ENCODE measurements at places on chromosomes 2 and 18. TPM values are rescaled to one million over a fixed set of nuclear protein-coding genes. Genes with fewer than 3 reads are reported as not detected.
A peak's percentile ranks its signal among the peaks of the same experiment; 100 is the strongest.

DUSP2 gene
- total RNA-seq: 11.8 TPM

- H3K4me1 ChIP-seq: peaks cover 23% of the 10 kb centered on the region
- no peaks in the 10 kb centered on the region for H3K27me3 ChIP-seq
- peak overlapping the region; percentile 84 for H3K27ac ChIP-seq
- peaks cover under 1% of the 10 kb centered on the region for H3K36me3 ChIP-seq
These were observed 463 bp downstream of the HS1BP3 start for GRCh38 chr2:20650393-20650876.

- no peak overlapping the region for H3K4me3 ChIP-seq
- H3K27ac ChIP-seq: no peak overlapping the region
- H3K4me1 ChIP-seq: no peaks in the 10 kb centered on the region
- H3K27me3 ChIP-seq: no peaks in the 10 kb centered on the region
- no peaks in the 10 kb centered on the region for H3K36me3 ChIP-seq
These were observed 136.5 kb downstream of the COPS8 start for GRCh38 chr2:237222178-237222577.

DNA sequence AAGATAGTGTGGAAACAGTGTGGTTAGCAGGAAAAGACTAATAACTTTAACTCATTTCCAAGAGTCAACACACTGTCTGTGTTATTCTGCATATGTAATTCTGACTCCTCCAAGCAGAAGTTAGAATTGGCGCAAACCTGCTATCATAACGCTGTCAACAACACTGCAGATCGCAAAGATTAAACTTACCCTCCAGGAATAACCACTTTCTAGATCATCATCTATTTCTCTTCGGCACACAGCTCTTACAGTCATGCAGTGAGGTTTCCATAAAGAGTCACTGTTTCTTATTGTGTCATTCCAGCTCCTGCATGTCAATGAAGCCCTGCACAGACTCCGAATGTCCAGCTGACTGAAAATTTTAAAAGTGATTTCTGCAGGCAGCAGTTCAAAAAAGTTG, 2.4 kb downstream of the FBXO48 start:
- no peaks in the 10 kb centered on the region for H3K36me3 ChIP-seq
- DNase-seq: no peak
- H3K27ac ChIP-seq: no peak overlapping the region
- no peaks in the 10 kb centered on the region for H3K27me3 ChIP-seq

GRCh38 chr2:48315896-48316194, 214.1 kb upstream of the STON1 start:
- H3K36me3 ChIP-seq: no peaks in the 10 kb centered on the region
- peak overlapping the region; percentile 78 for H3K4me3 ChIP-seq
- peak overlapping the region; percentile 93 for H3K27ac ChIP-seq
- H3K4me1 ChIP-seq: no peaks in the 10 kb centered on the region
- DNase-seq: peak; percentile 47

- peak overlapping the region; percentile 79 for H3K4me3 ChIP-seq
- H3K4me1 ChIP-seq: no peaks in the 10 kb centered on the region
- peak overlapping the region; percentile 49 for H3K27ac ChIP-seq
- DNase-seq: peak; percentile 86
- H3K36me3 ChIP-seq: no peaks in the 10 kb centered on the region
These were observed 57.6 kb downstream of the SLC4A3 start for GRCh38 chr2:219684721-219685689.

GALR1 gene
- total RNA-seq: 0.06 TPM

FOXD4L1 gene
- 0.19 TPM for total RNA-seq

PRSS56 gene
- not detected for total RNA-seq

GRCh38 chr2:99852956-99853355, 289.4 kb downstream of the AFF3 start:
- H3K27ac ChIP-seq: no peak overlapping the region
- H3K27me3 ChIP-seq: no peaks in the 10 kb centered on the region
- H3K4me3 ChIP-seq: no peak overlapping the region
- H3K36me3 ChIP-seq: no peaks in the 10 kb centered on the region
- peaks cover 16% of the 10 kb centered on the region for H3K4me1 ChIP-seq

CCDC68 gene
- 6.1 TPM for total RNA-seq

GRCh38 chr2:101111917-101112771, 39.0 kb downstream of the TBC1D8 start:
- H3K36me3 ChIP-seq: no peaks in the 10 kb centered on the region
- H3K27ac ChIP-seq: peak overlapping the region; percentile 16
- no peak for DNase-seq
- H3K4me3 ChIP-seq: no peak overlapping the region

DNA sequence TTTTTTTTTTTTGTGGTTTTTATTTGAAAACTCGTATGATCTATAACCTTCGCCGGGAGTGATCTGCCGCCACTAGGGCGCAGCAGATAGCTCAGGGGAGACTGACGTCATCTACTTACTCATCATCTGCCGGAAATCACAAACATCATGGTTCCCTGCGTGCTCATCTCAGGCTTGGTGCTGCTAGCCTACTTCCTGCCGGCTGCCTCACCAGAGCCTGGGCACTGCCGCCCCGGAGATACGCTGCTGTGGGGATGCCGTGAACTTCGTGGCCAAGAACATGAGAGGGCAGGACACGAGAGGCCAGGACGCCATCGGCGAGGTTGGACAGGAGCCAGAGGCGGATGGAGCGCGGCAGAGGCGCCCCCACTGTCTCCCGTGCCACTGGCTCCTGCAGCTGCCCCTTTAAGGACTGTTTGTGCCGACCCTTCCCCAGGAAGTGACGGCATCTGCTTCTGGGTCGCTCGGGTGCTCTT, 68.8 kb downstream of the DOK6 start:
- peak; percentile 64 for DNase-seq
- no peaks in the 10 kb centered on the region for H3K4me1 ChIP-seq
- H3K4me3 ChIP-seq: no peak overlapping the region
- no peaks in the 10 kb centered on the region for H3K36me3 ChIP-seq
- no peak overlapping the region for H3K27ac ChIP-seq

DNA sequence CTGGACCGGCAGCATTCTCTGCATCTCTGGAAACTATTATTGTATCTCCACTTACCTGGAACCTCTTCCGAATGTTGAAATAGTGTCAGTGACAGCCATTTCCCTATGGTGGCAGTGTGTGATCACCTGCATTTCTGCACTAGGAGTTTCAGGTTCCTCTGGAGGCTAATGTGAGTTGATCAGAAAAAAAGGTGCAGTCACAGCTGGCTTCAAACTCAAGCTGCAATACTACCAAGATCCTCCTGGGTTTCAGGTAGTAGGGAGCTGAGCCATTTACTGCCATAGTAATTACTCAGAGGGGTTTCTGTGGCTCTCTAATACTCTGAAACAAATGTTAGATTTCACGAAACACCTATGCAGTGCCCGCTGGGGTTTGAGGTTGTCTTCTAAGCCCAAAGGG, 183.5 kb upstream of the OSR1 start:
- no peak overlapping the region for H3K4me3 ChIP-seq
- no peaks in the 10 kb centered on the region for H3K27me3 ChIP-seq
- H3K36me3 ChIP-seq: no peaks in the 10 kb centered on the region

DNA sequence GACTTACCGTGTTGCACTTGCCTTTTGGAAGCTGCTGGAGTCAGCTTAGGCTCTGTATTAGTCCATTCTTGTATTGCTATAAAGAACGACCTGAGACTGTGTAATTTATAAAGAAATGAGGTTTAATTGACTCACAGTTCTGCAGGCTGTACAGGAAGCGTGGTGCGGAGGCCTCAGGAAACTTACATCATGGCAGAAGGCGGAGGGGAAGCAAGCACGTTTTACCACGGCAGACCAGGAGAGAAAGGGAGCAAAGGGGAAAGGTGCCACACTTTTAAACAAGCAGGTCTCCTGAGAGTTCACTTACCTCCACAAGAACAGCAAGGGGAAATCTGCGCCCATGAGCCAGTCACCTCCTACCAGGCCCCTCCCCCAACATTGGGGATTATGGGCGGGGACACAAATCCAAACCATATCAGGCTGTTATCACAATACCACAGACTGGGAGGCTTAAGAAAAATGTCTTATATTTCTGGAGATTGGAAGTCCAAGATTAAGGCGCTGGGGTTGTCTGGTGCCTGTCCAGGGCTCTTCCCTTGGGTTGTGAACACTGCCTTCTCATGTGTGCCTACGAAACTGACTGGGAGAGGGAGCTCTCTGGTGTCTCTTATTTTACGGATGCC, 3.6 kb upstream of the D2HGDH start:
- H3K27me3 ChIP-seq: no peaks in the 10 kb centered on the region
- no peak overlapping the region for H3K27ac ChIP-seq
- H3K4me3 ChIP-seq: no peak overlapping the region

GRCh38 chr18:31101183-31102024, 817 bp downstream of the DSC2 start:
- peak overlapping the region; percentile 62 for H3K27ac ChIP-seq
- peak; percentile 66 for DNase-seq
- no peaks in the 10 kb centered on the region for H3K36me3 ChIP-seq
- no peaks in the 10 kb centered on the region for H3K27me3 ChIP-seq
- peak overlapping the region; percentile 59 for H3K4me3 ChIP-seq

PLGLB2 gene
- not detected for total RNA-seq

DNA sequence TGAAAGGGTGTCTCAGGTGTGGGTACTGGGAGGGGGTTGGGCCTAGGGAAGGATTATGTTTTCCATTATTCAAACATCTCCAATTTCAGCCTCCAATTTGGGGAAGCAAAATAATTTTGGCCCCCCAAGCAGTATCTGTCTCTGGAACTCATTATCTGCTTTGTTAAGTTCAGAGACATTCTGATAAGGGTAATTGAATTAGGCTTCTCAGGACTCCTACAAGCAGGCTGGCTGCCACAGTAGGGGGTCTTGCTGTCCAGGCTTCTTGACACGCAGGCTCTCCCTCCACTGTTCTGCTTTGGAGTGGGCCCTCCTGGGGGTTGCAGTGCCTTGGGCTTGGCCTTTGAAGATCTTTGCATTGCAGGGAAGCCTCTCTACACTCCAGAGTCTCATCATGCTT, 108.1 kb upstream of the SIX2 start:
- H3K4me3 ChIP-seq: no peak overlapping the region
- no peak for DNase-seq
- no peaks in the 10 kb centered on the region for H3K27me3 ChIP-seq
- H3K27ac ChIP-seq: no peak overlapping the region

GRP gene
- total RNA-seq: not detected

POTEI gene
- total RNA-seq: not detected

DNA sequence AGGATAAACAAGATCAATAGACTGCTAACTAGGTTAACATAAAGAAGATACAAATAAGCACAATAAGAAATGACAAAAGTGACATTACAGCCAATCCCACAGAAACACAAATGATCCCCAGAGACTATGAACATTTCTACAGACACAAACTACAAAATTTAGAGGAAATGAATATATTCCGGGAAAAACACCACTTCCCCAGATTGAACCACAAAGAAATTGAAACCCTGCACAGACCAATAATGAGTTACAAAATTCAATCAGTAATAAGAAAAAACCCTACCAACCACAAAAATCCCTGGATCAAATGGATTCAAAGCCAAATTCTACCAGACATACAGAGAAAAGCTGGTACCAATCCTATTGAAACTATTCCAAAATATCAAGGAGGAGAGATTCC, 232.4 kb upstream of the RBMS1 start:
- no peak overlapping the region for H3K27ac ChIP-seq
- no peaks in the 10 kb centered on the region for H3K27me3 ChIP-seq
- no peaks in the 10 kb centered on the region for H3K4me1 ChIP-seq
- no peak for DNase-seq

- H3K36me3 ChIP-seq: peaks cover 1% of the 10 kb centered on the region
- H3K27me3 ChIP-seq: no peaks in the 10 kb centered on the region
- no peak overlapping the region for H3K27ac ChIP-seq
- DNase-seq: no peak
- H3K4me3 ChIP-seq: no peak overlapping the region
- no peaks in the 10 kb centered on the region for H3K4me1 ChIP-seq
These were observed 63.8 kb upstream of the GALNT3 start for GRCh38 chr2:165857876-165858275.

GRCh38 chr2:50720697-50721315, 311.1 kb downstream of the NRXN1 start:
- H3K36me3 ChIP-seq: no peaks in the 10 kb centered on the region
- no peak overlapping the region for H3K27ac ChIP-seq
- H3K27me3 ChIP-seq: no peaks in the 10 kb centered on the region
- DNase-seq: no peak

GRCh38 chr2:136919682-136920081, 154.3 kb downstream of the THSD7B start:
- no peaks in the 10 kb centered on the region for H3K36me3 ChIP-seq
- no peaks in the 10 kb centered on the region for H3K4me1 ChIP-seq
- H3K4me3 ChIP-seq: no peak overlapping the region
- DNase-seq: no peak
- no peak overlapping the region for H3K27ac ChIP-seq

TCF23 gene
- 0.38 TPM for total RNA-seq

VIL1 gene
- 9.0 TPM for total RNA-seq

DNA sequence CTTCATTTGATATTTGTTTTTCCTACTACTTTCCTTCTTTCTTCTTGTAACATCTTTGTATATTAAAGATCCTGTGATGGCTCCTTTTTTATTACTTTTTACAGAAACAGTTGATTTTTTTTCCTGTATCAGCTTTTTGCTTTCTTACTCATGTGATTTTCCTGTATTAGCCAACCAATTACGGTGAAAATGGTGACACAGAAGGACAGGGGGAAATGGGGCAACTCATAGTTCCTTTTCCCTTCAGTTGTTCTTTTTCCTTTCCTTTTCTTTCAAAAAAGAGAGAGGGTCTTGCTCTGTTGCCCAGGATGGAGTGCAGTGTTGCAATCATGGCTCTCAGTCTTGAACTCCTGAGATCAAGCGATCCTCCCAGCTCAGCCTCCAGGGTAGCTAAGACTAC, 117.8 kb downstream of the ATL2 start:
- H3K36me3 ChIP-seq: no peaks in the 10 kb centered on the region
- no peak for DNase-seq
- H3K4me3 ChIP-seq: no peak overlapping the region
- H3K27ac ChIP-seq: no peak overlapping the region
- H3K4me1 ChIP-seq: no peaks in the 10 kb centered on the region

DNA sequence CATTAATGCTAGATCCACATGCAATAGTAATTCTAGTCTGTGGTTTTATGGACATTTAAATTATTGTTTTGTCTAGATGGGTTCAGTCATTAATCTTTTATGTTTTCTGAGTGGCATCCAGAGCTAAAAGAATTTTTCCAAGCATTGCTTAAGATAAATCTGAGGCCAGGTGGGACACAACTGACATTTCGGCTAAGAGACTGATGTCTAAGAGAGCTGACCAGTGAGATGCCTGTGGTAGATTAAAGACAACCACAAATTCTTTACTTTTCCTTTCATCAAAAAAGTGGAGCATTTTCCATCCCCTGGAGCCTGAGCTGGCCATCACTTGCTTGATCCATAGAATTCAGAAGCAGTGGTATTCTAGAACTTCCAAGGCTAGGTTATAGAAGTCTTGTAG, 182.2 kb downstream of the NRP2 start:
- H3K27ac ChIP-seq: no peak overlapping the region
- no peaks in the 10 kb centered on the region for H3K4me1 ChIP-seq
- H3K27me3 ChIP-seq: no peaks in the 10 kb centered on the region
- H3K36me3 ChIP-seq: no peaks in the 10 kb centered on the region

- H3K4me1 ChIP-seq: no peaks in the 10 kb centered on the region
- H3K36me3 ChIP-seq: no peaks in the 10 kb centered on the region
- H3K27ac ChIP-seq: no peak overlapping the region
These were observed 55.2 kb downstream of the CCDC88A start for GRCh38 chr2:55364189-55365055.

Data from kidney (tissue), 22 donors.